ENCODE measurements at places on chromosomes 11 and 22. TPM values are rescaled to one million over a fixed set of nuclear protein-coding genes. Genes with fewer than 3 reads are reported as not detected.

KIAA0930 gene
- 96.0 TPM for total RNA-seq

NAALAD2 gene
- 2.5 TPM for total RNA-seq

ZNF214 gene
- total RNA-seq, result 1.2 TPM

OR51A2 gene
- total RNA-seq, result not detected

OR5AK2 gene
- not detected for total RNA-seq

OR10A2 gene
- not detected for total RNA-seq

MOGAT2 gene
- not detected for total RNA-seq

PIWIL4 gene
- total RNA-seq, result 0.16 TPM

KCTD14 gene
- total RNA-seq, result 0.80 TPM
